Mammary epithelial cell (primary cell): ENCODE measurements at places on chromosomes 11 and 22. TPM values are rescaled to one million over a fixed set of nuclear protein-coding genes. Genes with fewer than 3 reads are reported as not detected.

The OR10A2 gene
- polyA plus RNA-seq = not detected

The PANX3 gene
- polyA plus RNA-seq = not detected

DNA sequence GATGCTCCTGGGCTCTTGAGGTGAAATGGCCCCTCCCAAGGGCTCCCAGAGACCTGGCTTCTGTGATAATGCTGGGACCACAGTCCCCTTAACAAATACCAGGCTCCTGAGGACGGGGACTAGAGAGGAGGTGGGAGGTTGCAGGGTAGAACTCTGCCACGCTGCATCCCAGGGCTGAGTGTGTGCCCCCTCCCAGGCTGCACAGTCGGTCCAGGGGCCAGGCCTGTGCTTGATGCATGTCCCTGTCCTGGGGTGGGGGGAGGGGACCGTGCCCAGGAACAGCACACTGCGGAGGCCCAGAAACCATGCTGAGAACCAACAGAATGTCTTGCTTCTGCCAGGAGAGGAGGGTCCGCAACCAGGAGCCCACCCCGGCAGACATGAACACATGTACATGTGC, 9.3 kb downstream of the CSF2RB start:
- DNase-seq = no peak

The NOX4 gene
- not detected for polyA plus RNA-seq

The GAL3ST1 gene
- polyA plus RNA-seq = not detected

GRCh38 chr11:71125150-71125549, 127.2 kb downstream of the SHANK2 start:
- no peak for DNase-seq

DNA sequence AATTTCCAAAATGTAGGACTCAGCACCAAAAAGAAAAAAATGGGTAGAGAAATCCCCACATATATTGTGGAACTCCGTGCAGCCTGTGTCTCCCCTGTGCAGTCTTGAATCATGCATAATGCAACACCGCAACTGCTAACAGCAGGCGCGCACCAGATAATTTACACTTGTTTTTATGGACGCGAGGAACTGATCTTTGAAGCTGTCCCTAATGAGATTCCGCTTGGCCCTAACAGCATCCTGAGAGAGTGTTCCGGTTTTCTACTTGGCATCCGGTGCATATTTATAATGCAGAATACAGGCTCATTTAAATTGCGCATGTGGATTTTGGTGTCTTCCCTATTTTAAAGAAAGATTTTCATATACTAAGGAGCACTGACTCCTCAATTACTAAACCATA, 21.1 kb downstream of the MPPED2 start:
- no peak for DNase-seq

GRCh38 chr11:29312812-29313211, 704.0 kb downstream of the KCNA4 start:
- peak; percentile 84 for DNase-seq

- no peak for DNase-seq
Observed at GRCh38 chr11:44598831-44599230, 33.4 kb downstream of the CD82 start.

DNA sequence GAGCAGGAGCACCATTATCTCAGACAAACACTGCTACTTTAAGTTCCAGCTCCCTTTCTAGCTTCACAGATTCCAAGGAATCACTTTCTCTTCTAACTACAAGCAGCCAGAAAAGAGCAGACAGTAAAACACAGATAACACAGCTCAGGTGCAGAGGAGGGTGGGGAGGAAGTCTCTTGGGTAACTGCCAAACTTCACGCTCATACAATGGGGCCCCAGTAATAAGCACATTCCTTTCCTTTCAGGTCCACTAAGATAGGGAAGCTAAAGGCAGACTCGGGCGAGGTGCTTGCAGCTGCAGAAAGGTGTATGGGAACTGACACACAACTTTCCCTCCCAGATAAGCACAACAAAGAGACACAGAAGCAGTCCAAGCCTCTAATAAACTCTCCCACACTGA, 69.2 kb upstream of the OR9G4 start:
- peak; percentile 41 for DNase-seq

The HORMAD2 gene
- polyA plus RNA-seq = not detected

DNA sequence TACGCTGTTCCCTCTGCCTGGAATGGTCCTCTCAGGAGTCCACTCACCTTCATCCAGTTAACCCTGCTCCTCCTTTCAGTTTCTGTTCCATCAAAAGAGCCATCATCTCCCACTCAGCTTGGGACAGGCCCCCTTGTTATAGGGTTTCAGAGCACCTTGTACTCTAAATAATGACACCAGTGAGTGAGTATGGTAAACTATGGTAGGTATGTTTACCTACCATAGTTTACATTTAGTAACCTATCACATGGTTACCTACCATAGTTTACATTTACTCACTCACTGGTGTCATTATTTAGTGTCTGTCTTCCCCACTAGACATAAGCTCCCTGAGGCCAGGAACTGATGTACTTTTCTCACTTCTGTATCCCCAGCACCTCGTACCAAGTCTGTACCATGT, 130.2 kb upstream of the SESN3 start:
- DNase-seq = no peak

- DNase-seq = no peak
Observed at GRCh38 chr11:106088896-106089295, 11.4 kb downstream of the AASDHPPT start.

GRCh38 chr11:47044119-47044518, 107.6 kb downstream of the CSTPP1 start:
- DNase-seq = no peak

GRCh38 chr11:76629853-76630599, 40.5 kb downstream of the LRRC32 start:
- DNase-seq = no peak

DNA sequence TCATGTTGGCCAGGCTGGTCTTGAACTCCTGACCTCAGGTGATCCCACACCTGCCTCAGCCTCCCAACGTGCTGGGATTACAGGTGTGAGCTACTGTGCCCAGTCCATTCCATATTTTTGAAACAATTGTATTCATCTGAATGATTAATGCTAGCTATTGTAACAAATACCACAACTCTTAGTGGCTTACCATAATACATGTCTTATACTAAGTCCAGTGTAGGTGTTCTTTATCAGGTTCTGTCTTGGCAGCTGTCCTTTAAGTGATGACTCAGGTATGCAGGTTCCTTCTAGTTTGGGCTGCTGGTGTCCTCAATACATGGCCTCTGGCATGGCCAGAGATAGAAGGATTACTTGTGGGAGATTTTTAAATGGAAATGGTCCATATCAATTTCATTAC, 39.0 kb downstream of the UVRAG start:
- DNase-seq = peak; percentile 92

The OR4D5 gene
- polyA plus RNA-seq = not detected

GRCh38 chr11:8070417-8071115, 10.4 kb upstream of the TUB start:
- peak; percentile 27 for DNase-seq

- DNase-seq = no peak
Observed at GRCh38 chr11:9717719-9718118, 53.8 kb downstream of the SWAP70 start.

The OR10S1 gene
- 0.20 TPM for polyA plus RNA-seq

- DNase-seq = peak; percentile 67
Observed at GRCh38 chr11:20022363-20023081, 137.8 kb downstream of the DBX1 start.

The RHOD gene
- 246 TPM for polyA plus RNA-seq

The MPZL3 gene
- 4.3 TPM for polyA plus RNA-seq

GRCh38 chr11:27179334-27179733, 138.7 kb downstream of the BBOX1 start:
- DNase-seq = no peak

DNA sequence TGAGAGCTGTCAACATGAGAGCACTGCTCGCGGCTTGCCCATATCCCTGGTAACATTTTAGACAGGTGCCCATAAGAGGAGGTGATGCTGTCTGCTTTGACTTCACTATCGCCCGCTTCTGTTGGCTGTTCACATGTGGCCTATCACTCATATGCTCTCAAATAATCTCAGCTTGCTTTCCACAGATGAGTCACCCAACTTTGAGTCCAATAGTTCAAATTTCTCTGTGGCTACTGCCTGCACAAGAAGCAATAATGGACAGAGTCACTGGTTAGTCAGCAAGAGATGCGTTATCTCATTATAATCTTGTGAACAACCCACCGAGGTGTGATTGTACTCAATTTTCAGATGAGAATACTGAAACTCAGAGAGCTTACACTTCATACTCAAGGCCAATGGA, 1714.1 kb downstream of the LRRC4C start:
- peak; percentile 61 for DNase-seq

GRCh38 chr11:66834943-66835342, 8.3 kb upstream of the RCE1 start:
- DNase-seq = no peak

GRCh38 chr22:24099666-24100065, 81.6 kb upstream of the SUSD2 start:
- no peak for DNase-seq

DNA sequence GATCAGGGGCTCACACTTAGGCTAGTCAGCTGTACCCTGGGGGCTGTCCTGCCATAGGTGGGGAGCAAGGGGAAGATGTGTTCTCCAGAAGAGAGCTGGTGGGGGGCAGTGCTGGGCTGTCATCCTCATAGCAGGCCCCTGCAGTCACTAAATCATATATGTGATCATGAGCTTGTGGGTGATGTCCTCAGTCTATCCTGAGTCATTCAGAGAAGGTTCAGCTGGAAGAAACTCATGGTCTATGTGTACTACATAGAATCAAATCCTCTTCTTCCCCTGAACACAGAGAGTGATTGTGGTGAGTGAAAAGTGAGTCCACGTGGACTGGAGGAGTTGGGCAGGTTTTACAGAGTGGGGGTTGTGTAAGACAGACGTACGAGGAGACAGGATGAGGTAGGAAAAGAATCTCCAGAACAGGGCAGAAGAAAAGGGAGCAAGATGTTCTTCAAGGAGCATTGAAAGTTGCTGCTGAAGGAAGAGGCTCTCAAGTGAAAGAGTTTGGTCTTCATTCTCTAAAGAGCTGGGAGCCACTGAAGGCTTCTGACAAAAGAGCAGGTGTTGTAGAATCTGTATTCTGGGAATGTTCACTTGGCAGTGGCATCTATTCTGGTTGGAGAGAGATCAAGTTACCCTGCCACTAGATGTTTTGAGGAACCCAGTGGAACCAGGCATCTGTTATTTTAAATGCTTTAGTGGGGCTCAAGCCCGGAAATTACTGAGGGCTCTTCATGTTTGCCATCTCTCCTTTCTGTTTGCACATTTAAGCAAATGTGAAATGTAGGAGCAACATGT, 68.9 kb downstream of the C22orf31 start:
- DNase-seq = no peak

DNA sequence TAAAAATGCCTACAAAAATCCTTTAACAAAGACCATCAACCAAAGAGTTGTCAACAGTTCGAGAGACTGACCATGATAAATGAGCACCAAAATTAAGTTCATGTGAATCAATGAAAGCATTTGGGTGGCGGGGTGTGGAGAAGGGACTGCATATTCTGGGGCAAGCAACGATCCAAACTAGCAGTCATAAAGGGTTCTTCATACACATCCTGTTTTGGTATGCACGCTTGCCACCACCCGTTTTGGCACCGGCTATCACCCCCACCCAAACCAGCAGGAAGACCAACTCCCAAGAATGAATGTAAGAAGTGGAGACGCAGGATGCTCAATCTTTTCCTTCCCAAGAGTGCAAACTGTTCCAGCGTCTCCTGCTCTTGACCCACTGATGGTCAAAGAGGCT, 80.8 kb downstream of the SGSM3 start:
- DNase-seq = no peak

- DNase-seq = peak; percentile 70
Observed at GRCh38 chr11:128488471-128488870, 98.9 kb downstream of the ETS1 start.

GRCh38 chr11:26070714-26071380, 261.1 kb upstream of the ANO3 start:
- DNase-seq = no peak

GRCh38 chr22:31295360-31295759, 3.1 kb upstream of the PIK3IP1 start:
- DNase-seq = no peak

DNA sequence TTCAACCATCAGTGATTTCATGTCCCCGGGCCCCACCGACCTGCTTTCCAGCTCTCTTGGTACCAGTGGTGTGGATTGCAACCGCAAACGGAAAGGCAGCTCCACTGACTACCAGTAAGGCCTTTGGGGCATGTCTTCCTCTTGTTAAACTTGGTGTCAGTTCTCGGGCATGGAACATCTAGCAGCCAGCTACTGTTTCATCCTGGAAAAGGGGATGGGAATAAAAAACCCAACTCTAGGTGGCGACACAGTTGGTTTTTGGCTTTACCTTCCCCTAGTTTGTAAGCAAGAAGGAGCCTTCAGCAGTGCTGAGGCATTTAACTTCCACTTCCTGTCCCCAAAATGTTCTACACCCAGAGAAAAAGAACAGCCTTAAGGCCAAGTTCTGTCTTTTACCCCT, 76.7 kb downstream of the BMAL1 start:
- no peak for DNase-seq

DNA sequence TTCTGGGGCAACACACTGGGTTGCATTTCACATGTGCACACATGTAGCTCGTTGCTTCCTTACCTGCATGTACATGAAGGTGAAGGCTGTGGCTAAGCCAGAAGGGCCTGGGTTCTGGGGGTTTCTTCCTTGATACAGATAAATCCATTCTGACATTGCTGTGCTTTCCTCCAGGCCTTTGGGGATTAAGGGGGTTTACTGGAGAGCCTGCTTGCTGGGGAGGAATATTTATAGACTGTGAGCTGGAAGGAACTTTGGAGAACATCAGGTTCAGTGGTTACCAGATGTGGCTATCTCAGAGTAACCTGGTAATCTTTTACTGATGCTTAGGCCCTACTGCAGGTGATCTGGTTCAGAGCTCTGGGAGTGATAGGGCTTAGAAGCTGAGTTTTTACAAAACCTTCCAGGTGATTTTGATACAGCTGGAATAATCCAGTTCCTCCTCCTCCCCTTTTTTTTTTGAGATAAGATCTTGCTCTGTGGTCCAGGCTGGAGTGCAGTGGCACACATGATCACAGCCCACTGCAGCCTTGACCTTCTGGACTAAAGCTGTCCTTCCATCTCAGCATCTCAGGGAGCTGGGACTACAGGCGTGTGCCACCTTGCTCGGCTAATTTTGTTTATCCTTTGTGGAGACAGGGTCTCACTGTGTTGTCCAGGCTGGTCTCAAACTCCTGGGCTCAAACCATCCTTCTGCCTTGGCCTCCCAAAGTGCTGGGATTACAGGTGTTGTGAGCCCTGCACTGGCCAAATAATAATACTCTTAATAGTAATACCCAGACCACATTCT, 19.9 kb downstream of the ACO2 start:
- DNase-seq = no peak

GRCh38 chr22:29750559-29751538, 16.0 kb downstream of the ZMAT5 start:
- peak; percentile 29 for DNase-seq

The PAX6 gene
- polyA plus RNA-seq = not detected

DNA sequence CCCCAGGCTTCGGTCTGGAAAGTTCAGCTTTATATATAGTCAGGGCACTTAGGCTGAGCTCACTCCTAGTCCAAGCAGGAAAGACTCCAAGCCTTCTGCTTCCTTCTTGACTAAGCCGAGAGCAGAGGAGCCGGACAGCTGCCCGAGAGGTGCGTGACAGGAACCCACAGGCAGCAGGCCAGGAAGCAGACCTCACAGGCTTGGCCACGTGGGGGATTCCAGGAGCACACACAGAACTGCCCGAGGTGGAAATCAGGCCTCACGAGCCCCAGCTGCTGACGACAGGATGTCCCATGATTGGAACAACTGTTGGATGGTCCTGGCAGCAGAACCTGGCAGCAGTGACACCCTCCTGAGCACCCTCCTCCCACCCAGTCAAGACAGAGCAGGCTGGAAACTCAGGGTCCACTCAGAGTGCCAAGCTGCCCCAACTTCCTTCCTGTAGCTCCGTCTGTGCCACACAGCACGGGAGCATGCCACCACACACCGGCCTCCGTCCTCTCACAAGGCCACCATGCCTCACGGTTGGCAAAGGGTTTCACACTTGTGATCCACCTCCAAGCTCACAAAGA, 5.4 kb downstream of the PLA2G6 start:
- peak; percentile 80 for DNase-seq

The PKP3 gene
- 149 TPM for polyA plus RNA-seq
